ENCODE measurements at places on chromosomes 1 and 21.

DNA sequence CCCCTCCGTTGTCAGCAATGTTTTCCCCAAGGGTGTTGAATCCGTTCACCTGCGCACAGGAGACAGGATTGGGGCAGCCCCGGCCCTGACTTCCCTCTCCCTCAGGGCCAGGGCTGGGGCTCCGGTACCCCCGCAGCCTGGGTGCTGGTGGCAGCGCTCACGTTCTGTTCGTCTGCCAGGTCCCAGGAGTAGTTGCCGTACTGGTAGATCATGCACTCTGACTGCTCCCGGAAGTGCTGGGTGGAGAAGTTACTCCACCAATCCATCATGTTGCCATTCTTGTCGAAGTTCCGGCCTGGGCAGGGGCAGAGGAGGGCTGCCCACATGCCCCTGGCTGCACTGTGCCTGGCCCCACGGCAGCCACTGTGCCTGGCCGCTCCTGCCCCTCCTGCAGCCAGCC, 6.1 kb downstream of the PRXL2B start:
- no peak for DNase-seq

DNA sequence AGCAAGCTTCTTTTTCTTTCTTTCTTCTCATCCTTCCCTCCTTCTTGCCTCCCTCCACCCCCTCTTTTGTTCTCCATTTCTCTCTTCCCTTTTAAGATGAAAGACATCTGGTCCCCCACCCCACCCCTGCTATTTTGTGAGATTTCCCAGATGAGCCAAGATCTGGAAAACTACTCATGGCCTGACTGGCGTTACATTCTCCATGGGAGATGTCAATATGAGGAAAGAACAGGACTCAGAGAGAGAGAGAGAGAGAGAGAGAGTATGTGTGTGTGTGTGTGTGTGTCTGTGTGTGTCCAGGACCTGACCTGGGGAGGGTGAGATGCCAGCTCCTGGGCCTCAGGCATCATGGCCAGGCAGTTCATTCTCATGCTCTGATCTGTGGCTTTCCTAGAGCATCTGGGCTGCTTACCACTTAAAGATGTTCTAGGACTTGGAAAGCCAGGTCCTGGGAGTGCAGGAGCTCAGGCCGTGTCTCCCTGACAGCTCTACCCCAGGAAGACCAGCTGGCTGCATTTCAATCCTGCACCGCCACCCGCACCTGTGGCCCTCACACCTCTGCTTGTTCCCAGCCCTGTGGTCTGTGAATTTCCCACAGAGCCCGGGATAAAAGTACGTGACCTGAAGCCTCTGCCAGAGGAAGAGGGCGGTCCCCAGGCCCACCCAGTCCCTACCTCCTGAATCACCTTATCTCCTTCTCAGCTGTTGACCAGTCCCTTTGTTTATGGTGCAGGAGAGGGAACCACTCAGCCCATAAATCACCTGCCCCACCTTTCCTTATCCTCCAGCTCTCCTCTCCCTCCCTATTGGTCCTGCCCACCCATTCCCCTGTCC, 3.2 kb upstream of the BEST4 start:
- no peak for DNase-seq

DNA sequence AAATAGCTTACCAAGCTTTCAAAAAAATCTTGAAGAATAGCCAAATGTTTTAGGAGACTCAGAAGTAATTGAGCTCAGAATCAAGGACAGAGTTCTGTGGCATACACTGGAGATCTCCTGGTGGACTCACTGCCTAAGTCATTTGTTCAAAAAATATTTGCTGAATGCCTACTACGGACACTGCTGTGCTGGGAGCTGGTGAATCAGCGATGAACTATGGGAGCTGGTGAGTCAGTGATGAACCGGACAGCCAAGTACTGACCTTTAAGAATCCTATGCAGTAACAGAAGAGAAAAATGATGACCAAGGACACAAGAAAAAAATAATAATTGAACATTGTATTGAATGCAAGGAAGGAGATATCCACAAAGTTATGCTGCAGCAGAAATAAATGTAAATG, 717.9 kb upstream of the CXADR start:
- no peak for DNase-seq

GRCh38 chr1:225980005-225980836, 18.9 kb downstream of the SDE2 start:
- no peak for DNase-seq

GRCh38 chr1:214066936-214067335, 79.2 kb downstream of the PROX1 start:
- no peak for DNase-seq

- no peak for DNase-seq
Observed at GRCh38 chr1:93014168-93014567, 52.9 kb upstream of the DIPK1A start.

GRCh38 chr1:227174164-227174563, 144.1 kb downstream of the CDC42BPA start:
- DNase-seq = no peak

- no peak for DNase-seq
Observed at GRCh38 chr1:176619261-176619660, 156.3 kb downstream of the PAPPA2 start.

DNA sequence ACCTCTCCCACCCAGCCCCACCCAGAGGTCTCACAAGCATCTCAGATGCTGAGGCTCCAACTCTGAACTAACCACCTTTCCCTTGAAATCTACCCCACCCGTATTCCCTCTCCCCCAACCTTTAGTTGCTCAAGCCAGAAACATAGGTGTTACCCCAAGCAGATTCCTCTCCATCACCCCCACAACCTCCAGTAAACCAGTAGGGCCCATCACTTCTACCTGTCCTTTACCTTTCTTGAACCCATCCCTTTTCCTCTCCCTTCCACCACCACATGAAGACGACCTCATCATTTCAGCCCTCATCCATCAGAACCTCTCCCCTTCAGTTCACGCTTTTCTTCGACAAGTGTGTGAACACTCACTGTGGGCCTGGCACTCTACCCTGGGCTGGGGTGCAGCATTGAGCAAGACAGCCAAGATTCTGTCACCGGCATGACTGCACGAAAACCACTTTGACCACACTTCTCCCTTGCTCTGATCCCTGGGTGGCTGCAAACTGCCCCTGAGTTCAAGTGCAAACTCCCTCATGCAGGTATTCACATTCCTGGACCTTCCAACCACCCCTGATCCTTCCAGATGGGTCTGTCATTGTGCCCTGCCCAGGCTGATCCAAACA, 65.5 kb upstream of the LAPTM5 start:
- DNase-seq = no peak

Measured in Peyer's patch (tissue), 4 donors.